GM23248 (cell line): ENCODE measurements at places on chromosomes 16 and 17. TPM values are rescaled to one million over a fixed set of nuclear protein-coding genes. Genes with fewer than 3 reads are reported as not detected.
A peak's percentile ranks its signal among the peaks of the same experiment; 100 is the strongest.

GRCh38 chr16:86195863-86196630 lies 297.1 kb downstream of the IRF8 start:
- no peak overlapping the region for H3K27ac ChIP-seq
- peaks cover 95% of the 10 kb centered on the region for H3K27me3 ChIP-seq

GRCh38 chr17:62927083-62927482 lies 39.0 kb upstream of the TANC2 start:
- H3K4me3 ChIP-seq, result no peak overlapping the region
- 0 out of 2 replicates have a peak, but pooled peaks cover 3% of the 10 kb centered on the region for H3K4me1 ChIP-seq
- no peak for DNase-seq
- no peaks in the 10 kb centered on the region for H3K27me3 ChIP-seq
- H3K27ac ChIP-seq, result no peak overlapping the region
- H3K36me3 ChIP-seq, result no peaks in the 10 kb centered on the region

DNA sequence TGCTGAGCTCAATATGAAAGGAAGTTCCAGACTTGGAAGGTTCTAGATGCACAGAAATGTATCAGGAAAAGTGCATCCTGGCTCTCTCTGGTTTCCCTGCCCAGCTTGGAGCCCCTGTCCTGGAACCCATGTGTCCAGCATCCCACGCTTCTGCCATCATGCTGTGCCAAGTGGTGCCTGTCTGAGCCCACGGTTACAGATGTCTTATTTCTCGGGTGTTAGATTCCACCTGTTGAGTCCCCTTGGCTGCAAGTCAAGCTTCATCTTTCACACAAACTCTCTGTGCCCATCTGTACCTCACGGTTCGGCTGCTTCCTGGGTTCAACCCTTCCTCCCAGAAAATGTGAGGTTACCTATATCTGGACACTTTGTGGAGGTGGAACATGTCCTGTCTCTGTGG lies 22.5 kb downstream of the OR1D5 start:
- H3K4me3 ChIP-seq, result no peak overlapping the region
- no peak overlapping the region for H3K27ac ChIP-seq
- no peaks in the 10 kb centered on the region for H3K36me3 ChIP-seq
- no peaks in the 10 kb centered on the region for H3K27me3 ChIP-seq
- no peak for DNase-seq

DNA sequence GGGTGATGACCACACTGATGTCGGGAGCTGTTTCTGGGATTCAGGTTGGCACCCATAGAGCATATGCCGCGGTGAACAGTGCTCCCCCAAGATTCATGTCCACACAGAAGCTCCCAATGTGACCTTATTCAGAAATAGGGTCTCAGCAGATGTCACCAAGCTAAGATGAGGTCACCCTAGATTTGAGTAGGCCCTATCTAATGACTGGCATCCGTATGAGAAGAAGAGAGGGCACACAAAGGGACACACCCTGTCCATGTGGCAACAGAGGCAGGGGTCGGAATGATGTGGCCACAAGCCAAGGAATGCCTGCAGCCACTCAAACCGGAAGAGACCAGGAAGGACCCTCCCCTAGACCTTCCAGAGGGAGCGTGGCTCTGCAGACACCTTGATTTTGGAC lies 35.5 kb downstream of the TBC1D16 start:
- H3K27ac ChIP-seq, result no peak overlapping the region
- H3K4me3 ChIP-seq, result no peak overlapping the region
- no peaks in the 10 kb centered on the region for H3K27me3 ChIP-seq
- H3K36me3 ChIP-seq, result no peaks in the 10 kb centered on the region
- no peak for DNase-seq

- no peaks in the 10 kb centered on the region for H3K36me3 ChIP-seq
- no peak overlapping the region for H3K4me3 ChIP-seq
- H3K27me3 ChIP-seq, result no peaks in the 10 kb centered on the region
- no peaks in the 10 kb centered on the region for H3K4me1 ChIP-seq
These were observed 137.5 kb upstream of the IRX3 start for GRCh38 chr16:54424043-54424451.

DNA sequence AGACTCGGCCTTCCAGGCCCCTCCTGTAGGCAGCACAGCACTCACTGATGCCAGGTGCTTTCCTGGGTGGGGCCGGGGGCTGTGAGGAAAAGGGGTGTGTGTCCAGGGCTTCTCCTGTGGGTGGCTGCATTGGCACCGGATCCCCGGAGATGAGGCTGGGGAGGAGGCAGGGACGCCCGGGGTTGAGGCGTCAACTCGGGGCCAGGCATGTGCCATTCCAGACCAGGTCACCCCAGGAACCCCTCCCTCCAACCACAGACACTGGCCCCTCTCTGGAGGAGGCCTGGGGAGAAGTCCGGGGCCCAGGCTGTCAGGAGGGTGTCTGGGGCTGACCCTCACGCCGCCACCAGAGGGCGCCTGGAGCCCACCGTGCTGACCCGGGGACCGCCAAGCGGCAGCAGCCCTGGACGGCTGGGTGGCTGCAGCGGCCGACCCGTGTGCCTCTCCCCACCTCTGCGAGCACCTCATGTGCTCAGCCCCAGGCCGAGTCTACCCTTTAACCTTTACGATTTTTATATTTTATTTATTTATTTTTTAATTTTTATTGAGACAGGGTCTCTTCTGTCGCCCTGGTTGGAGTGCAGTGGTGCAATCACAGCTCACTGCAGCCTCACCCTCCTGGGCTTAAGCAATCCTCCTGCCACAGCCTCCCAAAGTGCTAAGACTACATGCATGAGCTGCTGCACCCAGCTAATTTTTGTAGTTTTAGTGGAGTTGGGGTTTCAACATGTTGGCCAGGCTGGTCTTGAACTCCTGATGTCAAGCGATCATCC lies 3.2 kb upstream of the METRN start:
- H3K27me3 ChIP-seq, result peaks cover 17% of the 10 kb centered on the region; the same call in 1 of the 2 replicates
- no peak overlapping the region for H3K27ac ChIP-seq
- peaks cover 11% of the 10 kb centered on the region; the same call in 1 of the 2 replicates for H3K4me1 ChIP-seq
- no peaks in the 10 kb centered on the region for H3K36me3 ChIP-seq
- peak; percentile 80 for DNase-seq

GRCh38 chr17:64599187-64599676 lies 62.9 kb downstream of the SMURF2 start:
- no peak overlapping the region for H3K27ac ChIP-seq
- H3K4me3 ChIP-seq, result no peak overlapping the region
- peaks cover 40% of the 10 kb centered on the region for H3K36me3 ChIP-seq
- peaks cover 18% of the 10 kb centered on the region for H3K4me1 ChIP-seq

DNA sequence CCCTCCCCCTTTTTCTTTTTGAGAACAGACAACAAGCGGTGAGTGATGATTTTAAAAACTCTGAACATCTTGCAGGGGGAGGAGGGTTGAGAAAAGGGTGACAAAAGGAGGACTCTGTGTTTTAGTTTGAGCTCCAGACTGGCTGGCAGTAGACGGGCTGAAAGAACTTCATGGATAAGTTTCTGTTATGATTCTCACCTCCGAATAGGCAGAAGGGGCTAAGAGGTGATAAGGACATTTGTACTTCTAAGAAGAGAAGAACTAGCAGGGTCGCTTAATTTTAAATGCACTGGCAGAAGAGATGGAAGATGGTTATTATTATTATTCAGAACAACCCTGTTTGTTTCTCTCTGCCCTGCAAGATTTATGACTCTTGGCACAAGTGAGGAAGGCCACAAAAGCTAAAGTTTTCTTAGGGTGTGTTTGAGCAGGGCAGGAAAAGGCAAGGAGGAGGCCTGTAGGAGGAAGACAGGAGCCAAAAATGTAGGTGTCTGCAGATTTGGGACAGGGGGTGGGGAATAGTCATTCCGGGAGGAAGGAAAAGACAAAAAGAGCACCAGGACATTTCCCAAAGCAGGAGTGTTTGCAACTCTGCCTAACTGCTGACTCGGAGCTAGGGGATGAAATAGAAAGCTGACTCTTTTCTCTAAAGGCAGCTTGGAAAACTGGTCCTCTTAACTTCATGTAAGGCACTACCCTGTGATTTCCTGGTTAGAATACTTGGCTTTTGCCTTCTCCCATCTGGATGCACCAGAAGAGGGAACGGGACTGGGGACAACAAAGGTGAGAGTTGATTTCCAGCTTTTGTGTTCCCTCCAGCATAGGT lies 11.9 kb upstream of the HOXB2 start:
- no peaks in the 10 kb centered on the region for H3K27me3 ChIP-seq
- H3K4me3 ChIP-seq, result peak overlapping the region; percentile 45
- H3K4me1 ChIP-seq, result peaks cover 22% of the 10 kb centered on the region

- H3K36me3 ChIP-seq, result no peaks in the 10 kb centered on the region
- peaks cover 28% of the 10 kb centered on the region for H3K27me3 ChIP-seq
- H3K4me1 ChIP-seq, result no peaks in the 10 kb centered on the region
- no peak overlapping the region for H3K27ac ChIP-seq
- no peak overlapping the region for H3K4me3 ChIP-seq
These were observed 80.9 kb upstream of the CBX4 start for GRCh38 chr17:79919862-79920720.

DNA sequence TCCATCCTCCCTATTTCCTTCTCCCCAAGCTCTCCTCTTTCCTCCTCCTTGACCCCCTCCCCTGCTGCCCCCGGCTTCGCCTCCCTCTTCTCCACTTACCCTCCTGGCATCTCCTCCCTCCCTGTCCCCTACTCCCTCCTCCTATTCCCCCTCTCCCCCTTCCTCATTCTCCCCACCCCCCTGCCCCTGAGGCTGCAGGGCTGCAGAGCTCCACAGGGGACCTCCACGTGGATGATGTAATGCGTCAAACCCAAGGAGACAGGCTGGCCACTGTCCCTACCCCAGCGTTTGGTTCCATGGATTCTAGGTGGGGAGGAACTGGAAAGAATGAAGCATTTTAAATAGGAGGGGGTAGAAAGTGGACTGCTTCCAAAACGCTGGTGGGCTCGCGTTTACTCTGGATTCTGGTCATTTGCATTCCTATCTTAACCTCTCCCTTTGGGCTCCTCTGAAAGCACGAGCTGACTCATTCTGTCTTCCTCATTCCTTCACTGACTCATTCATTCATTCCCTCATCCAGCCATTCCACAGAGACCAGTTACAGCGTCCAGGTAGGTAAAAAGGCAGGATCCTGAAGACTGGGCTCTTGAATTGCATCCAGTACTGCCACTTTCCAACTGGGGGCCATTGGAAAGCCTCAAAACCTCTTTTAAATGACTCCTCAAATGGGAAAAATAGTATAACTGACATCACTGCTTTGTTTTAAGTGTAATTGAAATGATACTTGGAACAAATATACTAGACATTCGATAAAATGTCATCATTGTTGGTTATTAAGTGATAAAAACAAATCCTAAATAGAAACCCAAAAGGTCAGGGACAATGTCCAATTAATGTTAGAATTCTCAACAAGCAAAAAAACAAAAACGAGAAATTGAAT lies 943 bp upstream of the COTL1 start:
- peak overlapping the region; percentile 68 for H3K4me3 ChIP-seq
- no peaks in the 10 kb centered on the region for H3K27me3 ChIP-seq
- H3K4me1 ChIP-seq, result peaks cover 16% of the 10 kb centered on the region
- DNase-seq, result peak; percentile 97

GRCh38 chr17:62780951-62781350 lies 27.2 kb downstream of the MARCHF10 start:
- peak overlapping the region; percentile 49 for H3K27ac ChIP-seq
- DNase-seq, result peak; percentile 43
- no peaks in the 10 kb centered on the region for H3K36me3 ChIP-seq
- H3K4me3 ChIP-seq, result no peak overlapping the region

DNA sequence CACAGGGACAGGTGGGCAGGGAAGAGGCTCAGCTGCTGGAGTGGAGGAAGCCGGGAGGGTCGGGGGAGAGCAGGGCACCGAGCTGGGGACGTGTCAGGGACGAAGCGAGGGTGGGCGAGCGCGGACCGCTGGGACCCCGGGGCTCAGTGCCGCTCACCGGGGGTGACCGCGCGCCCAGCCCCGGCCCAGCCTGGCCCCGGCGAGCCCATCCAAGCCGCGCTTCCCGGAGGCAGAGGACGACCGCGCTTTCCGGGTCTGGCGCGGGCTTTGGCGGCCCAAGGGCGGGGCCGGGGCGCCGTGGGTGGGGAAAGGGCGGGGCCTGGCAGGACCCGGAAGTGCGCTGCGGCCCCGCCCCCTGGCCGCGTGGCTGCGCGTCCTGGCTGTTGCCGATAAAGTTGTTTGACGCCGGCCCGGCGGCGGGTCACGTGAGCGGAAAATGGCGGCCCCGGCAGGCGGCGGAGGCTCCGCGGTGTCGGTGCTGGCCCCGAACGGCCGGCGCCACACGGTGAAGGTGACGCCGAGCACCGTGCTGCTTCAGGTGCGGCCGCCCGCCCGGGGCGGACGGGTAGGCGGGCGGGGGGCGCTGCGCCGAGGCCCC lies at the start of gene ASPSCR1:
Gene ASPSCR1, plus strand, starts transcription at position 419 of the 598 bp plus-strand sequence. Its CDS starts 18 bp downstream, at position 437.
- H3K27ac ChIP-seq, result peak within 1 kb of the TSS; percentile 62
- H3K27me3 ChIP-seq, result no peaks in the 10 kb centered on the region
- no peaks in the 10 kb centered on the region for H3K4me1 ChIP-seq
- DNase-seq, result peak; percentile 96
- no peaks in the 10 kb centered on the region; the same call in 1 of the 2 replicates for H3K36me3 ChIP-seq
- H3K4me3 ChIP-seq, result peak within 1 kb of the TSS; percentile 82

GRCh38 chr16:11251525-11252481 lies 4.2 kb downstream of the SOCS1 start:
- H3K27me3 ChIP-seq, result no peaks in the 10 kb centered on the region
- H3K36me3 ChIP-seq, result no peaks in the 10 kb centered on the region
- 0 out of 2 replicates have a peak, but pooled peaks cover under 1% of the 10 kb centered on the region for H3K4me1 ChIP-seq
- H3K4me3 ChIP-seq, result no peak overlapping the region
- peak; percentile 57 for DNase-seq

DNA sequence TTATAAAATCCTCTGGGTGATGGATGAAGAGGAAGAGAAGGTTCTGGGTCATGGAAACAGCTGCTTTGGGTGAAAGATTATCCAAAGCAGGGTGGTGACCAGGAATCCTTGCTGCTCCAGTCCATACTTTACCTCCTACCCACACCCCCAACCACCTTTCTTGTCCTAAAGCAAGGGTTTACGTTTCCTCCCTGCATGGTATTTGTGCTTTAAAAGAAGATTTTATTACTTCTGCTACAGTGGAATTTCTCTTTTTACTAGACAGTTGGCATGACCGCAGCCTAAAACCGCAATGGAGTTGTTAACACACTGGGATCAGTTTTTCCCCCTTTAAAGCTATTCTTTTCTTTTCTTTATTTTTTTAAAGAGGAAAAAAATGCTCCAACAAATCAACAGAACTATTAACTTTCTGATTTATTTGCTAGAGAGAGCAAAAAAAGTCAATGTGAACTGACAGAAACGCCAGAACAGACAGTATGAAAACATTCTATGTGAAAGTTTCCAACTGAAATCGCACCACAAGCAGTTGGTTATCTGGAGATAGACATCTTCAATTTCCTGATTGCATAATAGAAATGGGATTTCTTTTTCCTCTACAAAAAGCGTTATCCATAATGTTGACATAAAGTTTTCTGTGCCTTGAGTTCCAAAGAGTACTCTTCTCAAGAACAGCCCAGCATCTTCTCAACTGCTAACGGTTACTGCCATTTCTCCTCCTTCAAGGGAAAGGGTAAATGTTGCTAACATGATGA lies 236.0 kb downstream of the IRX3 start:
- no peaks in the 10 kb centered on the region for H3K4me1 ChIP-seq
- no peak overlapping the region for H3K4me3 ChIP-seq
- H3K27ac ChIP-seq, result no peak overlapping the region
- no peaks in the 10 kb centered on the region for H3K36me3 ChIP-seq

Gene BCKDK
- total RNA-seq, result 42.1 and 71.4 TPM in 2 replicates

Gene SLC2A4
- total RNA-seq, result not detected in 2 replicates

Gene KRT31
- not detected in 2 replicates for total RNA-seq

Gene STX1B
- total RNA-seq, result 2.0 and 2.3 TPM in 2 replicates
